Erythroblast (primary cell): ENCODE measurements at places on chromosomes 4 and X.

- peak; percentile 94 for DNase-seq
Measured at GRCh38 chr4:112145326-112145789, at the start of gene FAM241A. Gene FAM241A (plus strand): TSS chr4:112145454. CDS start chr4:112145581, 127 bp downstream.

- no peak for DNase-seq
Measured at GRCh38 chr4:120434756-120435155, 368.1 kb upstream of the MAD2L1 start.

- DNase-seq: no peak
Measured at GRCh38 chr4:34372815-34373214, 1871.5 kb downstream of the ARAP2 start.

GRCh38 chr4:4439782-4440181 lies 52.9 kb downstream of the NSG1 start:
- no peak for DNase-seq

DNA sequence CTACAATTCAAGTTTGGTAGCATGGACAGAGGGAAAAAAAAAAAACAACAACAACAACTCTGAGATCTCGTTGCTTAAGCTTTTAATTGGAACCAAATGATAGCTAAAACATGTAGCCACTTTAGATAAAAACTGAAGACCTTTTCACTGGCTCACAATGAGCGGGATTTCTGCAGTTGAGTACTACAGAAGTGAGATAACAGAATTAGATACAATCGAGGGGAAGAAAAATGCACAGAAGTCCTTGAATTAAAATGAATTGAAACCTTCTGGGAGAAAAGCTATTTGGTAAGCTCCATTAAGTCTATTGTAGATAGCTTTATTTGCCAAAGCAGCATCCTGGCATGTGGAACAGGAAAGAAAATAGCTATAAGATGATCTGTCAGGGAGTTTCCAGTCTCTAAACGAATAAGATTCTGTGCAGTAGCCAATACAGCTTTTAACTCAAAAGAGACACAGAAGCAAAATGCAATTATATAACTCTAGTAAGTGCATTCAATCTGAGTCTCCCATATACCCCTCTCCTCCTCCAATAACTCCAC lies 248.5 kb downstream of the ENOX2 start:
- DNase-seq: no peak
